ENCODE measurements at places on chromosomes 6 and 20.

GRCh38 chr6:6655805-6656251 lies 67.3 kb downstream of the LY86 start:
- DNase-seq, result no peak

DNA sequence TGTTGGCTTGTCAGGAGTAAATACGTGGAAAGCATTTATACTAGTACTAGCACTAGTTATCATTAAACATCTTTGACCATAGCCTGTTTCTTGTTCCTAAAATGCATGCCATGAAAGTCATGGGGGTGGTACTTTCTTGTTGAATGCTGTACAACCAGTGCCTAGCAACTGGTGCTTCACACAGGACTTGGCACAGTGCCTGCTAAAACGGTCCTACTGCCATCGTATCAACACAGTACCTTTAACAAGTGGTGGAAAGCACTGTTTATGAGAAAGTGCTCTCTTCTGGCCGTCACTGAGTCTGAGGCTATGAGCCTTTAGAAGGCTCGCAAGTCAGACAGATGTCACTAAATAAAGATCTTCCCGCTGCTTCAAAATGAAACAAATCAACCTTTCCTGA lies 21.6 kb downstream of the ZNFX1 start:
- DNase-seq, result no peak

DNA sequence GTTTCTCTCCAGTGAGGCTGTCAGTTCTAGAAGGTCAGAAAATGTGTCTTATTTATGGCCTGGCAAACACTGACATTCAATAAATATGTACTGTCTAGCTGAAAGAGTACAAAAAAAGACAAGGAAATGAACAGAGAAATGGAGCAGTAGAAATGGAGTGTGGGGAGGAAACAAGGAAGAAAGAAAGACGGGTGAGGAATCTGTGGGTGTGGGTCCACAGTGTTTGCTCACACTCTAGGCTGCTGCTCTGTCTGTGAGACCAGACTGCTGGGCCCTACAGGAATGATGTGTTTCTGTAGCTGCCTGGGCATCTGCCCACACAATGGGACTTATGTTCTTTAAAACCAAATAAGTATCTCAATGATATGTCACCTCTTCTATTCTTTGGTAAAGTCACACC lies 114.2 kb downstream of the MOXD1 start:
- no peak for DNase-seq

GRCh38 chr20:44040202-44040915 lies 125.7 kb downstream of the TOX2 start:
- no peak for DNase-seq

DNA sequence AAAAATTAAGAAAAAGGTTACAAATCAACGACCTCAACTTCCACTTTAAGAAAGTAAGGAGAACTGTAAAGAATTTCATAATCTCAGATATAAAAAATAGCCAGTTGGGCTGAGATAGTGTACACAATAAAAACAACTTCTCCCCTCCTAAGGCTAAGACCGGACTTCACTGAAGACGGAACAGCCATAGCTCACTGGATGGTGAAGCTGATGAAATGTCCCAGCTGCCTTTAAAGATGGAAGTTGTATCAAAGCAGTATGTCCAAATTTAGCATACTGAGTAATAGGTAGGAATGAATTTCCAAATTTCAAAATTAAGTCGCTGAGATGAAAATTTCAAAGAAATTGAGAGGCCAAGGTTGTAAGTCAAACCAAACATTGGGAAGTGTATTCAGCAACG lies 153.3 kb downstream of the RNGTT start:
- no peak for DNase-seq

DNA sequence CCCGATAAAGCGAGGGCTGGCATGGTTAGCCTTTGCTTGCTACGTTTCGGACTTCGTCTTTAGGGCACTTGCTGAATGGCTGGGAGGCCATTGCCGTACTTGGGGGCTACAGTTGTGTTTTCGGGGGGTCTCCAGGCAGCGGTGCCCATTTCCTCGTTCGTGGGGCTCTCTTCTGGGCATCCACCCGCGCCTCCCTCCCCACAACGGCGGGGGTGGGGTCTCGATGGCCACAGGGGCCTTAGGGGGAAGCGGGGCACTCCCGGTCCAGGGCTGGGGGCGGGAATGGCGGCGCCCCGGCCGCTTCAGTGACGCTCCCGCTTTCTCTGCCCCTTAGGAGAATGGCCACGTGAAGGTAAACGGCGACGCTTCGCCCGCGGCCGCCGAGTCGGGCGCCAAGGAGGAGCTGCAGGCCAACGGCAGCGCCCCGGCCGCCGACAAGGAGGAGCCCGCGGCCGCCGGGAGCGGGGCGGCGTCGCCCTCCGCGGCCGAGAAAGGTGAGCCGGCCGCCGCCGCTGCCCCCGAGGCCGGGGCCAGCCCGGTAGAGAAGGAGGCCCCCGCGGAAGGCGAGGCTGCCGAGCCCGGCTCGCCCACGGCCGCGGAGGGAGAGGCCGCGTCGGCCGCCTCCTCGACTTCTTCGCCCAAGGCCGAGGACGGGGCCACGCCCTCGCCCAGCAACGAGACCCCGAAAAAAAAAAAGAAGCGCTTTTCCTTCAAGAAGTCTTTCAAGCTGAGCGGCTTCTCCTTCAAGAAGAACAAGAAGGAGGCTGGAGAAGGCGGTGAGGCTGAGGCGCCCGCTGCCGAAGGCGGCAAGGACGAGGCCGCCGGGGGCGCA lies 2.4 kb downstream of the MARCKS start:
- DNase-seq, result no peak

- no peak for DNase-seq
Measured at GRCh38 chr20:31785089-31785488, 34.1 kb upstream of the MYLK2 start.

DNA sequence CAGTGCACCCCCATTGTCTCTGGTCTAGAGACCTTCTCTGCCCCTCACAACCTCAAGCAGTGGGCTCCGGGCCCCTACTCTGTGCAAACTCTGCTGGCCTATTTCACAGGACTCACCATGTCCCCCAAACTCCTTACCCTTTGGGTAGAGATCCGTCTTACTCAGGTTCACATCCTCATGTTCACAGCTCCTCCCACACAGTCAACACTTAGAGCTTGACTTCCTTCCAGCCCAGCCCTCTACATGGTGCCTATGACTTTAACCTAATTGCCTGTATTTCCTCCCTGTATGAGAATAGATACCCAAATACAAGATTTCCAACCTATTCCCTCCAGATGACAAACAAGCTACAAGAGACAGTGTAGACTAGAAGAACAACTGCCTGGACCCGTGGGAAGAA lies 528.6 kb upstream of the JARID2 start:
- DNase-seq, result no peak

- no peak for DNase-seq
Measured at GRCh38 chr20:5614506-5614905, 135.7 kb upstream of the SHLD1 start.

GRCh38 chr6:73134588-73134987 lies 90.7 kb downstream of the KHDC1L start:
- no peak for DNase-seq

DNA sequence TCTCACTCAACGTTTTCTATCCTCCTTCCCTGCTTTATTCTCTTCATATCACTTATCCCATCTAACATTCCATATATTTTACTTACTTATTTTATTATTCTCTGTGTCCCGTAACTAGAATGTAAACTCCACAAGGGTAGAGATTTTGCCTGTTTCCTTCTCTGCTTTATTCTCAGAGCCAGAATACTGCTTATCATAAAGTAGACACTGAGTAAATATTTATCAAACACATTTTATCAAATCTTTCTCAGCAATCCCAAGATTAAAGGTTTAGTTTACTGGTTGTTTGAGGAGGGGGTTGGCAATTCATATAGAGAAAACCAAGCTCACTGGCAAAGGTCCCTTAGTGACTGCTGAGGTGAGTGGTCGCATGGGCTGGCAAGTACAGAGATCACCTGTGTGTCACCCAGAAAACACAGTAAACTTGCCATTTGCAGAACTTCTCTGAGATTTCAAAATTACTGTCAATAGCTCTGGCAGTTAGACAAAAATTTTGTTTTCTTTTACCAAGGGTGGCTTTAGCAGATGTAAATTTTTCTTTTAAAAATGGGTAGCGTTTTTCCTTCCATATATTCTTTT lies 662.4 kb downstream of the UTRN start:
- no peak for DNase-seq

DNA sequence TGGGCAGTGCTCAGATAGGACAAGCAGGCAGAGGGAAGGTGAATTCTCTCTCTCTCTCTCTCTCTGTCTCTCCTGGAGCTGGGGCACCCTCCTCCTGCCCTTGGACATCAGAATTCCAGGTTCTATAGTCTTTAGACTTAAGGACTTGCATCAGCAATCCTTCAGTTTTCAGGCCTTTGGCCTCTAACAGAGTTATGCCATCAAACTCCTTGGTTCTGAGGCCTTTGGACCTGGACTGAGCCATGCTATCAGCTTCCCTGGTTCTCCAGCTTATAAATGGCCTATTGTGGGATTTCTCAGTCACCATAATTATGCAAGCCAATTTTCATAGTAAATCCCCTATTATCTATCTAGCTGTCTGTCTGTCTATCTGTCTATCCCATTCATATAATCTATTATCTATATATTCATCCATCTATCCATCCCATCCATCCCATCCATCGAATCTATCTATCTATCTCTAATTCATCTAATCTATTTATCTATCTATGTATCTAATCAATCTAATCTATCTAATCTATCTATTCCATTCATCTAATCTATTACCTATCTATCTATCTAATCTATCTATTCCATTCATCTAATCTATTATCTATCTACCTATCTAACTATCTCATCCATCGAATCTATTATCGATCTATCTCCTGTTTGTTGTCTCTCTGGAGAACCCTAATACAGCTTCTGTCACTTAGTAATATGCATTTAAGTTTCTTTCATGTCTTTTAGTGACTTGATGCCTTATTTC lies 48.2 kb upstream of the HIVEP1 start:
- no peak for DNase-seq

- no peak for DNase-seq
Measured at GRCh38 chr20:20215976-20216727, 151.8 kb upstream of the INSM1 start.

- no peak for DNase-seq
Measured at GRCh38 chr6:148987982-148988381, 241.2 kb downstream of the UST start.

- DNase-seq, result no peak
Measured at GRCh38 chr6:161586887-161587286, 313.0 kb upstream of the AGPAT4 start.

DNA sequence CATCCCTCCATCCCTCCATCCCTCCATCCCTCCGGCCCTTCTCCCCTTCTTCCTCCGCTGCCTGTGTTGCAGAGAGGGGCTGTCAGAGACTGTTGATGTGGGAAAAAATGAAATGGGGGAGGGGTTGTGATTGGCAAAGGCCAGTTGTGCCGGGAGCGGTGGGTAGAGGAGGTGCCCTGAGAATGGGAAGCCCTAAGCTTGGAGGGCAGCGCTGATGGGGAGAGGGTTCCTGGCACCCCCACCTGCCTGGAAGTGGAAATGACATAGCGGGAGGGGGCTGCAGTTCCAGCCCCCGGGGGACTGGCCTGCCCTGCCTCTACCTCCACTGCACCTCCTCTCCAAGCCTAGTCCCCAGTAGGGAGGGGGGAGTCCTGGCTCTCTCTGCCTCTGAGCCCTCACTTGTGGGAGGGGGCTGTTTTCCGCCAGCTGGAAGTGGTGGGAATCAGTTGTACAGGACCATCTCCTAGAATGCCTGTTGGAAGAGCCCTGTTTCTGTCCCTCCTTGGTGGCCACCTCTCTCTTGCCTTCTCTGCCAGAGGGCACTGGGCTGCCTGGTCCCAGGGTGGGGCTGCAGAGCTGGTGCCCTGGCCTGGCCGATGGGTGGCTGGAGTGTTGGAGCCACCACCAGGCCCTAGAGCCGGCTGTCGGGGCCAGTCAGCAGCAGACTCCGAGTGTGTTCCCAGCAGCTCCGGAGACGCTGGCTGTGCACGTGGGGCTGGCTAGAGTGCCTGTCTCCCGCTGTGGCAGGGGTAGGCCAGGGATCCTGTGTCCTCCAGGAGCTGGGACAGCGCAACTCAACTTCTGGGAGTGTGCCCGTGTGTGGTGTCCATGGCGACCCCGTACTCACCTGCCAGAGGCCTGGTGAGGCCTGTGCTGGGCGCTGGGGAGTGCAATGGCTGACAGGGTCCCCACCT lies 1.5 kb downstream of the DLGAP4 start:
- DNase-seq, result no peak

DNA sequence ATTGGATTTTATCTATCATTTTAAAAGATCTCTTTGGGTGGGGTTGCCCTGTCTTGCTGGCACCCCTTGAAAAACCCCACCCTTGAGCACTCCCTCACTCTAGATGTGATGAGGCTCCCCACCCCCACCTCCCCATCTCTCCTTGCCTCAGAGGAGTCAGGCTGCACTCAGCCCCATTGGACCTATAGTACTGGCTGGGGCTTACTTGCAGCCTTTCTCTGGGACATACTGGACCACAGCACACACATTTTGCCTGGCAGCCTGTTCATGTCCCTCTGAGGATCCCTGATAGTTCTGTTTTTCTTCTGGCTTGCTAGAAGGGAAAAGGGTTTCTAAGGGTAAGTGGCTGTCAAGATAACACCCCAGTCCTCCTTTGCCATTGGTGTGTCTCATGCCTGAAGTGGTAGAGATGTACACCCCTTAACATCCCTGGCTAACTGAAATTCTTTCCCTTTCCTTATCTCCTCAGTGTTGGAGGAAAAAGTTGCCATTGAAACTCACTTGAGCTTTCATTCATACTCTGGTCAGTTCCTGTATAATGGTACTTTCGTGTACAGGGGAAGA lies 553.4 kb upstream of the CITED2 start:
- DNase-seq, result no peak

GRCh38 chr6:150640556-150641209 lies 41.0 kb downstream of the PLEKHG1 start:
- DNase-seq, result no peak

DNA sequence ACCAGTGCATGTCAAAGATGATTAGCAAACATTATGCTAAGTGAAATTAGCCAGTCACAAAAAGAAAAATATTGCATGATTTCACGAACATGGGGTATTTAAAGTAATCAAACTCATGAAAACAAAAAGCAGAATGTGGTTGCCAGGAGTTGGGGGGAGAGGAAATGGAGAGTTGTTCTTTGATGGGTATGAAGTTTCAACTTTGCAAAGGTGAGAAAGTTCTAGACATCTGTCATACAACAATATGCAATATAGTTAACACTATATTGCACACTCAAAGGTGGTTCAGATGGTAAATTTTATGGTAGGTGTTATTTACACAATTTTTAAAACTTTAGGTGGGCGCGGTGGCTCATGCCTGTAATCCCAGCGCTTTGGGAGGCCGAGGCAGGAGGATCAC lies 13.4 kb upstream of the GCNT2 start:
- no peak for DNase-seq

GRCh38 chr20:56229812-56230211 lies 18.7 kb upstream of the MC3R start:
- no peak for DNase-seq

DNA sequence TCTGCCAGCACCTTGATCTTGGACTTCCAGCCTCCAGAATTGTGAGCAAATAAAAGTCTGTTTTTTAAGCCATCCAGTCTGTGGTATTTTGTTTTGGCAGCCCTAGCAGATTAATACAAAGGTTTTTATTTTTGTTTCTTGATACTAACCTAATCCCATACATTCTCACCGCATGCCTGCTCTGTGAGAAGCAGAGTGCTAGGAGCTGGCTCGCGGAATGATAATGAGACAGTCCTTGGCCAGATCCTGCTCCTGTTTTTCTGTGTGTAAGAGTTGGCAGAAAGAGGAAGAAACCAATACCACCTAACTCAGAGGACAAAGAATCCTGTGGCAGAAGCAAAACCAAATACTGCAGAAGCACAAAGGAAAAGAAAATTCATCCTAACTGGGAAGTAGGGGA lies 82.6 kb downstream of the KIF16B start:
- no peak for DNase-seq

All from stimulated activated CD4-positive, alpha-beta T cell treated with anti-CD3 and anti-CD28 coated beads, Interleukin-15, amount 100 ng/mL, for 1 hour (primary cell).